ENCODE measurements at places on chromosomes 11 and 22. TPM values are rescaled to one million over a fixed set of nuclear protein-coding genes. Genes with fewer than 3 reads are reported as not detected.

DNA sequence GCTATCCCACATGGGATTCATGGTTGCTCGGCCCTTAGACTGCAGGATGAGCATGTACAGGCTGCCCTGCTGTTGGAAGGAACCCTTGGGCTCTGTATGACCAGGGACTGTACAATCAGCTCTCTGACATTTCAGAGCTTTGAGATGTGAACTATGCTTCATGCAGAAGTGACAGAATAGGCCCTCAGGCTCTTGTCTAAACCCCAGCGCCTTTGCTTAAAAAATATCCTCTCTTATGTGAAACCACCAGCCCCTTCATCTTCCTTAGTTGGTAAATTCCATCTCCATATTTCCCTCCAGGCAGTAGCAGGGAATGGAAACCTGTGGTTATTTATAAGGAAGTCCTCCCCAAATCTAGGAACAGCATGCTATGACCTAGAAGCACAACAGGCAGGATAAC, 78.9 kb upstream of the PLET1 start:
- H3K27ac ChIP-seq, result no peak overlapping the region
- no peaks in the 10 kb centered on the region for H3K27me3 ChIP-seq
- H3K36me3 ChIP-seq, result no peaks in the 10 kb centered on the region

DNA sequence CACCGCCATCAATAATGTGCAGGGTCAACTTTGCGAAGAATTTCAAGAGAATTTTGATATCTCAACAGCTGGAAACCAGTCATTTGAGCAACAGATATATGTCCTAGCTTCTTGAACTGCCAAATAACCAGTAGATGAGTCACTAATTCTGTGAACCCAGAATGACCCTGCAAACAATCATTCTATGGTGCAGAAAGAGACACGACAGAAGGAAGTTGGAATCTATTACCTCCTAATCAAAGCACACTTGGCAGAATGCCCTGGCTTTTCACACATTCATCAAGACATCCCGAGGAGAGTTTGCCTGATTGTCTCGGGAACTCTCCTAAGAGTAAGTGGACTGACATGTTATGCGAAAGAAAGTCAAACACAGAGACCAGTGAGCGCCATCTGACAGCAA, 621.1 kb downstream of the OPCML start:
- H3K27me3 ChIP-seq, result no peaks in the 10 kb centered on the region
- no peak for DNase-seq
- H3K27ac ChIP-seq, result no peak overlapping the region
- H3K36me3 ChIP-seq, result no peaks in the 10 kb centered on the region

DNA sequence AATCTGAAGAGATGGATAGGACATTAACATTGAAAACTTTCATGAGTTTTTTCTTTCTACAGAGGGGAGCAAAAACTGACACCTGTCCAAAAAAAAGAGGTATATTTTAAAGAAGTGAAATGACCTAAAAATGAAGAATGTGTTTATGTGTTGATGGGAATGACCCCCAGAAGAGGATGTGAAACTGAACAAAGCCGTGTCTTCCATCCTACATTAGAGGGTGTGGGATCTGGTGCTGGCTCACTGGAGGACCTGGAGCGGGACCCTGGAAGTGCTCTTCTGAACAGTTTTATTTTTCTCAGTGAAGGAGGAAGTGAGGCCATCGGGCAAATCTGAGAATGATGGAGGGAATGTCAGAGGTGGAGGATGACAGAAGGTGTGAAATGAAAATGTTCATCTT, 470.1 kb downstream of the NTM start:
- H3K36me3 ChIP-seq, result no peaks in the 10 kb centered on the region
- no peak for DNase-seq

- H3K36me3 ChIP-seq, result no peaks in the 10 kb centered on the region
- no peaks in the 10 kb centered on the region for H3K4me1 ChIP-seq
- no peak for DNase-seq
- no peaks in the 10 kb centered on the region for H3K27me3 ChIP-seq
- H3K27ac ChIP-seq, result no peak overlapping the region
- H3K4me3 ChIP-seq, result no peak overlapping the region
Observed at GRCh38 chr11:16953663-16954062, 60.6 kb downstream of the PLEKHA7 start.

DNA sequence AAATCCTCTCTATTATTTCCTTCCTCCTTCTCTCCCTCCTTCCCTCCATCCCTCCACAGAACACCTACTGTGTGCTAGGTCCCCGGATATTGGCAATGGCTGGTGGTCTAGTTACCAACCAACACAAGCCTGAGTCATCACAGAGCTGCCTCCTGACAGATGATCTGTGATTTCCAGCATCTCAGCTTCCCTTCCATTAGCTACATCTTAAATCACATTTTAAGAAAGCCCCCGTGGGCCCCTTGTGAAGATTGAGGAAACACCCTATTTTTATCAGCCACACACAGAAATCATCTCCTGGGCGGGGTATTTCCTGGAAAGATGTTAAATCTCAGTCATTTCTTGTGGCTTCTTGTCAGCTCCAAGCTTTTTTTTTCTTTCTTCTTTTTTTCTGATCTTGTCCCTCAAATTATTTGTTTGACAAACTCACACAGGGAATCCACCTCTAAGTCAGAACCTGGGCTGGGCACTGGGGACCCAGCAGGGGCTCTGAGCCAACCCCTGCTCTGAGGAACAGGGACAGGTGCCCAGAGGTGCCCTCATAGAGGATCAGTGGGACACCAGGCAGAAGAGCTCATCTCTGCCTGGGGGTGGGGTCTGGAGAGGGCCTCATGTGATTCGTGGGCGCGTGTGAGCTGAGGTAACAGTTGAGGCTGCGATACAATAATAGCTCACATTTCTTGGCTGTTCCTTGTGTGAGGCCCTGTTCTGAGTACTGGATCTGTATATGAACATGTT, 42.4 kb downstream of the CACNA1I start:
- H3K27ac ChIP-seq, result no peak overlapping the region
- H3K36me3 ChIP-seq, result no peaks in the 10 kb centered on the region
- no peak overlapping the region for H3K4me3 ChIP-seq
- no peaks in the 10 kb centered on the region for H3K4me1 ChIP-seq
- DNase-seq, result no peak

GRCh38 chr11:61950035-61950547, at the start of gene BEST1:
Gene BEST1, plus strand, starts transcription at chr11:61950351. Its CDS starts 1,456 bp downstream, at chr11:61951807.
- peak within 1 kb of the TSS; percentile 75 for H3K27ac ChIP-seq
- H3K27me3 ChIP-seq, result no peaks in the 10 kb centered on the region
- no peaks in the 10 kb centered on the region for H3K36me3 ChIP-seq
- H3K4me3 ChIP-seq, result no peak within 1 kb of the TSS
- DNase-seq, result no peak

DNA sequence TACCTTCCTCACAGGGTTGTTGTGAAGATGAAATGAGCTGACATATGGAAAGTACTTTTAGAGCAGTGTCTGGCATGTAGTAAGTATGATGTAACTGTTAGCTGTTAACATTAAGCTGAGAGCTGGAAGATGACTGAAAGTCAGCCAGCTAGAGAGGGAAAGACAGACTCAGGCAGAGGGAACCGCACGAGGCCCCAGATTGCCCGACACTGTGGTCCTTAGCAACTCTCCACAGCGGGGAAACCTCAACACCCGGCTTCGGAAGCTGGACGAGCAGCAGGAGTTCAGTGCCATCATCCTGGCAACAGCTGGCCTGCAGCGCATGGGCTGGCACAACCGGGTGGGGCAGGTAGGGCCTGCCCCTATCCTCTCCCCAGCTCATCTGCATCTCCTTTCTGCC, 6.5 kb downstream of the HMBS start:
- no peak overlapping the region for H3K4me3 ChIP-seq
- H3K27ac ChIP-seq, result no peak overlapping the region
- no peaks in the 10 kb centered on the region for H3K36me3 ChIP-seq
- no peak for DNase-seq
- no peaks in the 10 kb centered on the region for H3K27me3 ChIP-seq
- peaks cover 2% of the 10 kb centered on the region for H3K4me1 ChIP-seq

GRCh38 chr22:45317551-45318167, 7.9 kb downstream of the FAM118A start:
- H3K4me3 ChIP-seq, result no peak overlapping the region
- no peak for DNase-seq
- H3K4me1 ChIP-seq, result peaks cover 4% of the 10 kb centered on the region
- no peak overlapping the region for H3K27ac ChIP-seq

DNA sequence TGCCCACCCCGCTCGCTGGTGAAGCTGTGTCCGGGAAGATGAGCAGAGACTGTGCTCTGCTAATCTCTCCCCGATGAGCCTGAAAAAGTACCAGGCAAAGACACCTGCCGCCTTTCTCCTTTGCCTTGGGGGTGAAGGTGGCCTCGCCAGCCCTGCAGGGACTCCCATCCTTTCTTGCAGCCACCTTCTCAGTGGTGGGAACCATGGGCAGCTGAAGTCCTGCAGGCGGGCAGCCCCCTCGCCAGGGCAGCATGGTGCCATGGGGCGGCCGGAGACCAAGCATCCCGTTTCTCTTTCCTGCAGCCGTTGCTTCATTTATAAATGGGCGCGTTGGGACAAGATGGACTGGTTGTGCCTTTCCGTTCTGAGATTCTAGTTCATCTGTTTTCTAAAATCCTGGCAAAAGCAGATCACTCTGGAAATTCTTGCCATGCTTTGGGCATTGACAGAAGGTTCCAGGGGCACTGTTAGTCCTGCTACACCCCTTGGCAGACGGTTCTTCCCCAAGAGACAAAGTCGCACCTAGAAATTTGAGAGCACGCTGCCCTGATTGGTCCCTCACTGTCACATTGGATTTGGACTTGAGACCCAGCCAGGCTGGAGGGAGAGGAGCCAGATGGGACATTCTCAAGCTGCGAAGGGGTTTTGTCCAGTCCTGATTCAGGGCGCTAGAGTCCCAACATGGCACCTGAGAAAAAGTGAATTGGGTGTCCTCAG, 7.5 kb downstream of the CTTN start:
- H3K27me3 ChIP-seq, result no peaks in the 10 kb centered on the region
- H3K27ac ChIP-seq, result no peak overlapping the region
- no peak overlapping the region for H3K4me3 ChIP-seq
- H3K4me1 ChIP-seq, result peaks cover under 1% of the 10 kb centered on the region
- no peak for DNase-seq

- H3K36me3 ChIP-seq, result no peaks in the 10 kb centered on the region
- H3K4me1 ChIP-seq, result no peaks in the 10 kb centered on the region
Observed at GRCh38 chr11:9825315-9825714, 161.4 kb downstream of the SWAP70 start.

DNA sequence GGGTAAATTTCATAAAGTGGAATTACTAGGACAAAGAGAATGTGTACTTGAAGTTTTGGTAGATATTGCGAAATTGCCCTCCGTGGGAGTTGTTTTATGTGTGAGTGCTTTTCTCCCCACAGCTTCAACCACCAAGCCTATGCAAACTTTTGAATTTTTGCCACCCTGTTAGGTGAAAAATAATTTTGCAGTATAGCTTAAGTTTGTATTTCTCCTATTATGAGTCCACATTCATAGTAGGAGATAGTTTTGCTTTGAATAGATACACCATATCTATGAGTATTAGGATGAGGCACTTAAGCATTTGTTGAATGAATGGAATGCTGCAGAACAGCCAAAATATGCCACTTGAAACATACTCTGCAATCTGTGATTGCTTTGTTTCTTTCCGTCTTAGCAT, 43.6 kb downstream of the UVRAG start:
- H3K4me3 ChIP-seq, result no peak overlapping the region
- H3K4me1 ChIP-seq, result no peaks in the 10 kb centered on the region
- no peaks in the 10 kb centered on the region for H3K36me3 ChIP-seq
- no peak overlapping the region for H3K27ac ChIP-seq
- H3K27me3 ChIP-seq, result no peaks in the 10 kb centered on the region
- DNase-seq, result no peak

- DNase-seq, result no peak
- no peak overlapping the region for H3K4me3 ChIP-seq
- no peak overlapping the region for H3K27ac ChIP-seq
- no peaks in the 10 kb centered on the region for H3K36me3 ChIP-seq
- H3K4me1 ChIP-seq, result no peaks in the 10 kb centered on the region
- no peaks in the 10 kb centered on the region for H3K27me3 ChIP-seq
Observed at GRCh38 chr22:37137131-37137530, 12.6 kb downstream of the IL2RB start.

DNA sequence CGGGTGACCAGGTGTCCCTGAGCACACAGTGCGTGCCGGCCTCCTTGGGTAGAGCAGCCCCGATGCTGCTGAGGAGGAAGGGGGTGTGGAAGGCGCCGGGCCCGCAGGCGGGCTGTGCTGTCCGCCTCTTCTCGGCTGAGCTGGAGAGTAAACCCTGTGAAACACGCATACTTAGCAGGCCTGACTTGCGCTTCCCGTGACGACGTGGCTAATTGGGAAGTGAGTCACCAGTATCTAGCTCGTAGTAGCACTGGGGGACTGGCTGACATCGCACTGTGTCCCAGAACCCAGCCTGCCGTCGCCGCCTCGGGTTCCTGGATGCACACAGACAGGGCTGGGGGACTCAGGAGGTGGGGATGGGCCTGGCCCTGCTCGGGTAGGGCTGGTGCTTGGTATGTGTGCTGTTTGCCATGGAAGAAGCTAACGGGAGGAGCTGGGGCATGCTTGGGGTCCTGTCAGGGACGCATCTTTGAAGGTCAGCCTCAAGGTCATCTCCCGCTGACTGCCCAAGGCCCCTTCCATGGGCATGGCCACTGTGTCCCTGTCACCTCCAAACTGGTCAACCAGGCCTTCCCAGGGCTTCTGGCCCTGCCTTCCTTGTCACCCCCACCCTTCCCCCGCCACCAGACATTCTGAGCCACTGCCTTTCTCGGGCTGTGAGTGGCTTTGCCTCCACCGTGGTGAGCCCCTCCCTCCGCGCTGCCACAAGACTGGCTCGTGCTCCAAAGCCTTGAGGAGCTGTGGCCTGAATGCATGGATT, 1327.0 kb downstream of the BRD1 start:
- no peaks in the 10 kb centered on the region for H3K36me3 ChIP-seq
- H3K4me3 ChIP-seq, result no peak overlapping the region
- H3K27ac ChIP-seq, result no peak overlapping the region
- H3K4me1 ChIP-seq, result no peaks in the 10 kb centered on the region

DNA sequence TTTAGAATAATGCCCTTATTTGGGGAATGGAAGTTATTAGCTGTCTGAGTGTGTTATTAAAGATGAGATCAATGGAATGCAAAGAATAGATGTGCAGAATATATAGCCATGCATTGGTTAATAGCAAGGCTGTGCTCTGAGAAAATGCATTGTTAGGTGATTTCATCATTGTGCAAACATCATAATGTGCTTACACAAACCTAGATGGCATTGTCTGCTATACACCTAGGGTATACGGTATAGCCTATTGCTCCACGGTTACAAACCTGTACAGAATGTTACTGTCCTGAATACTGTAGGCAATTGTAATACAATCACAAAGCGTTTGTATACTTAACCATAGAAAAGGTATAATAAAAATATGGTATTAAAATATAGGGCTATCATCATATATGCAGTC, 25.5 kb downstream of the SLC5A12 start:
- H3K4me3 ChIP-seq, result no peak overlapping the region
- H3K27ac ChIP-seq, result no peak overlapping the region
- no peaks in the 10 kb centered on the region for H3K36me3 ChIP-seq
- no peaks in the 10 kb centered on the region for H3K4me1 ChIP-seq
- H3K27me3 ChIP-seq, result no peaks in the 10 kb centered on the region

The KCNJ5 gene
- total RNA-seq, result 2.0 TPM

The DUSP8 gene
- total RNA-seq, result 14.9 TPM

The KCNQ1 gene
- total RNA-seq, result 1.8 TPM

The ESRRA gene
- total RNA-seq, result 17.1 TPM

The MFRP gene
- total RNA-seq, result not detected

The FOLR3 gene
- total RNA-seq, result not detected

The CNTF gene
- total RNA-seq, result 1.1 TPM
